ENCODE measurements at places on chromosomes 3 and 15. TPM values are rescaled to one million over a fixed set of nuclear protein-coding genes. Genes with fewer than 3 reads are reported as not detected.
A peak's percentile ranks its signal among the peaks of the same experiment; 100 is the strongest.

DNA sequence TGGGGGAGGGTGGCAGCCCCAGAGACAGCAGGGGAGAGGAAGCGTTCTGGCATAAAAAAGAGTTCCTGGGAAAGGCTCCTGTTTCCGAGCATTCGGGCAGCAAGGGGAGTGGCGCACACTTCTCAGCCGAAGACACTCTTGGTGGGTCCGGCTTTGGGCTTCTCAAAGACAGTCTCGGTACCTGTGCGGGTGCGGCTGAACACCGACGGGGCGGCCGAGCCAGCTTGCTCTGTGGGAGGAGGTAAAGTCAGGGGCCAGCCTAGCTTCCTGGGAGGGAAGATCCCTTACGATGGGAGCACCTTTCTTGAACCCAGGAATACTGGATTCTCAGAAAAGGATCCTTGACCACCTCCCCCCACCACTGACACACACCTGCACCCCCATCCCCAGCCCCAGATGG lies 1.6 kb downstream of the MUSTN1 start:
- no peak for DNase-seq

Gene MAGEF1
- total RNA-seq: 19.0 TPM

DNA sequence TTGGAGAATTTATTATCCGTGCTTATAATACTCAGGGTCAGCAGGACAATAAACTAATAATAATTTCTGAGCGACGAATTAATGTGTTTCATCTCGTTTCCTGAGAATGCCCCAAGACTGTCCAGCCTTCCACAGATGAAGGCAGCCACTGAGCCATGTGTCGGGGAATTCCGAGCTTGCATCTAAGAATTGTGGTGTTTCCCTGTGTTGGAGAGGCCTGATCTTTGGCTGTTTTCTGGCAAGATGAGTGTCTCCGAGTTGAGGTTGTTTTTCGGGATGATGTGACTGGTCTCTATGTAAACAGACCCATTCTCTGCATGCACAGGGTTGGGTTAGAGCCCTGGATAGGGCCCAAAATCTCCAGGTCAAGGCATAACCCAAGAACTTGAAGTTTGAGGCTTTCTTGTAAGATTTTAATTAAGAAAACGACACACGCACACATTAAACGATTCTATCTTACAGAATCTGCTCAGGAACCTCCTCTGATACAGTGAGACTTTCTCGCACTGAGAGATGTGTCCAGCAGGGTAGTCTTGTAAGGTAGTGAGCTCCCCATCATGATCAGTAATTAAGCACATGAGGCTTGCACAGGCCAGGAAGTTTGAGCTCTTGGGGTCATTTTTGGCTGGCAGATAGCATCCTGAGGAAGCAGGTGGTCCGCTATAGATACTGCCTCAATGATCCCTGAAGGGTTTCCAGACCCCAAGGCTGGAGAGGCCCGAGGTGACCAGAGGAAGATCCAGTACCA lies 14.4 kb downstream of the FGD5 start:
- DNase-seq: no peak

DNA sequence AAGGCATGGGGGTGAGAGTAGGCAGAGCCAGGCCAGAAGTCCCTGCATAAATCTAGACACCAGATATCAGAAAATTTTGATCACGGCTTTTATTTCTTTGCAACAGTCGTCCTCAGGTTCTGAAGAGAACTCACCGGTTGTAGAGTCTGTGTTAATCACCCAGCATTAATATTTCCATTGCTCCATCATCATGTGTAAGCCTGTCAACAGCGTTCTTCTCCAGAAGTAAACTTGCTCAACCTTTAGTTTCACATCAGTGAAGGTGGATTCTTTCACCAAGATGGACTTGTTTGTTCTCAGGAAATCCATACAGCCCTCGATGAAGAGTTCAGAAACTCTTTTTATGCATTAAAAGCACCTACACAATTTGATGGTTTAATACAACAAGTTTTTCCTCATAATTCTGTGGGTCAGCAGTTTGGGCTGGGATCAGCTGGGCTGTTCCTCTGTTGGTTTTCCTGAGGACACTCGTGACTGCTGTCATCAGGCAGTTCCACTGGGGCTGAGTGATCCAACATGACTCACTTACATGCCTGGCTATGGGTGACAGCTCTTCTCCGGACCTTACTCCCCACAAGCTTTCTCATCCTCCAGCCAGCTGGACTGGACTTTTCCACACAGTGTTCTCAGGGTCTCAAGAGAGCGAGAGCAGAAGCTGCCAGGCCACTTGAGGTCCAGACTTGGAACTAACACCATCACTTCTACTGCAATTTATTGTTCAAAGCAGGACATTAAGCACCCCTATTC lies 303.4 kb downstream of the ZNF621 start:
- DNase-seq: peak; percentile 76

Gene HRG
- under 0.01 TPM for total RNA-seq

DNA sequence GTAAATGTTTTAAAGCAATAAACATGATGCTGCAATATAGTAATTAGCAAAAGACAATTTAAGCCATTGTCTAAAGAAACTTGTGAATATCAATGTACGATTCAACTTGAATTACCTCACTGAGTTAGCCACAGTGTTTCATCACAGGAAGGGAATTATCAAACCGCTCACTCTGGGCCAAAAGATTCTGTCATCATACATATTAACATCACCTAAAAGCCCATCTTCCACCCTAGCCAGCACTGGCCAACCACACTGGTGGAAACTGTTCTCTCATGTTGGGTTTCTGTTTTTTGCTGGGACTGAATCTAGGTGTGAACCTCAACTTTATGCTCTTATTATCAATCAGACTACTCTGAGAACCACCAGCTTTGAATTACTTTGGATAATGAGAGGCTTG lies 497.7 kb upstream of the THBS1 start:
- peak; percentile 64 for DNase-seq

GRCh38 chr3:122793568-122794416 lies at the start of gene HSPBAP1:
TSS of gene HSPBAP1 (minus strand) at chr3:122793831. CDS start at chr3:122793680, 151 bp downstream.
- DNase-seq: peak; percentile 92

Gene ST3GAL6
- 3.5 TPM for total RNA-seq

GRCh38 chr15:23854203-23854911 lies 167.3 kb upstream of the NDN start:
- no peak for DNase-seq

GRCh38 chr15:89490814-89491315 lies 5.5 kb downstream of the RHCG start:
- no peak for DNase-seq

DNA sequence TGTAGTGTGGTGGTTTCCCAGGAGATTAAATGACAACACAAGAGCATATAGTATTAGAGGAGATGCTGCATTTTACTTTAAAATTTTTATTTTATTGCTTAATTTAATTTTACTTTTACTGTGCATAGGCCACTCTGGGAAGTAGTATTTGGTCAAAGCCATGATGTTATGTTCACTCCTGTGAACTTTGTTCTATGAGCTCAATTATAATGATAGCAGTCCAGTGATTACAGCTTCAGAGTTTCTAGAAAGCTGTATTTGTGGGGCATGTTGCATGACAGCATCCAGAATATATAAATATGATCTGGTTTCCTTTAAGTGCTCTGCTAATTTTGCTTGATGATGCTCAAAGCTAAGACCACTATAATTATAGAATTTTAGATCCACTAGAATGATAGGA lies 338.6 kb downstream of the NSUN3 start:
- no peak for DNase-seq

- peak; percentile 9 for DNase-seq
Observed at GRCh38 chr3:3799173-3800079, at the start of gene LRRN1. TSS of gene LRRN1 (plus strand) at chr3:3799431. CDS start at chr3:3844642, 45,211 bp downstream.

Gene KIF9
- 5.6 TPM for total RNA-seq

GRCh38 chr3:190497811-190498210 lies 16.1 kb upstream of the IL1RAP start:
- DNase-seq: peak; percentile 52

DNA sequence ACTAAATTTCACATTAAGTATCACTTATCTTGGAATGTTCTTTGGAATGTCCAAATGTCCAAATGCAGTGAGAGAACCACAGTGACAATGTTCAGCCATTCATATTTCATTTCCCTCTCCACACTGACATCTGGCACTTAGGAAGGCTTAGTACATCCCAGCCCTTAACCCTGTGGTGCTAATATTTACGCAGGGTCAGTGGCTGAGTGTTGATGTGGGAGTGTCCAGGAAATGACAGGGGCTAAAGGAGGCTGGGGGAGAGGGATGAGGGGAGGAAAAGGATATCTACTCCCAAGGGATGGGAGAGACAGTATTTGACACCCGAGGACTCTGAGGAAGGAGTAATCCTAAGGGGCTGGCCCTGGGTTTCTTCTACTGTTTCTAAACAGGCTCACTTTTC lies 14.1 kb upstream of the CCR4 start:
- DNase-seq: no peak

- peak; percentile 29 for DNase-seq
Observed at GRCh38 chr3:86958534-86958933, 32.4 kb downstream of the VGLL3 start.

Gene LMAN1L
- not detected for total RNA-seq

- no peak for DNase-seq
Observed at GRCh38 chr3:184805351-184806038, 6.5 kb upstream of the VPS8 start.

DNA sequence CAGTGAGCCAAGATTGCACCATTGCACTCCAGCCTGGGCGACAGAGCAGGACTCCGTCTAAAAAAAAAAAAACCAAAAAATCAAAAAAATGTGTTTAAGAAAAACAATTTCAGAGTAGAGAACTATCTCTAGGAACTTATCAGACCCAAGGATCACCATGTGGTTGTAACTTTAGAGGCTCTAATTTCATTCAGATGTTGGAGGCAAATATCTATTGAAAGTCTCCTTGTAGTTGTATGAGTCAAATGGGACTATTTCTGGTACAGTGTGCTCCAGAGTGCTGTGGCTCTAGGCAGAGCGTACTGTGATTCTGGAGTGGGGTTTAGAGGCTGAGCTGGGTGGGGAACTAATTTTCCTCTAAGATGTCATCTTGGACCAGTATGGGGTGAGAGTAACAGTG lies 398.7 kb downstream of the SHQ1 start:
- no peak for DNase-seq

- no peak for DNase-seq
Observed at GRCh38 chr3:70110066-70110465, 110.5 kb downstream of the SAMMSON start.

Gene LDHAL6B
- total RNA-seq: not detected

GRCh38 chr3:143349455-143349854 lies 229.9 kb downstream of the CHST2 start:
- DNase-seq: no peak

Gene MKRN3
- not detected for total RNA-seq

GRCh38 chr3:95514260-95514659 lies 1300.1 kb upstream of the EPHA6 start:
- DNase-seq: no peak

- DNase-seq: no peak
Observed at GRCh38 chr3:14433106-14433505, 30.7 kb downstream of the SLC6A6 start.

Gene GPR149
- total RNA-seq: not detected

GRCh38 chr15:42503825-42504224 lies 8.4 kb downstream of the SNAP23 start:
- DNase-seq: no peak

GRCh38 chr3:55564726-55565125 lies 77.6 kb upstream of the WNT5A start:
- no peak for DNase-seq

DNA sequence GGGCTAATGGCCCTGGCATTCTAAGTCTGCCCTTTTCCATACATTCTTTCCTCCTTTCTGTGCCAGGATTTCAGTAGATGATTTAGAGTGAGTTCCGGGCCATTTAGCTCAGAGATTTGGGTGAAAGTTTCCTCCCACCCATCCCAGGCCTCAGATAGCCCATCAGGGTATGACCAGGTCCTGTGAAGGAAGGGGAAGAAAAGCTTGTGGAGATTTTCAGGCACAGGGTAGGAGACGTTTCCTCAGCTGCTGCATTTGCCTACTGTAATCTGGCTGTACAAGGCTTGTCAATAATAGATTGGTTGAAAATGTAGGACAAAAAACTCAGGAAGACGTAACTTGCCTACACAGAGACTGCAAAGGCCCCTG lies 63.2 kb upstream of the BCL6 start:
- no peak for DNase-seq

DNA sequence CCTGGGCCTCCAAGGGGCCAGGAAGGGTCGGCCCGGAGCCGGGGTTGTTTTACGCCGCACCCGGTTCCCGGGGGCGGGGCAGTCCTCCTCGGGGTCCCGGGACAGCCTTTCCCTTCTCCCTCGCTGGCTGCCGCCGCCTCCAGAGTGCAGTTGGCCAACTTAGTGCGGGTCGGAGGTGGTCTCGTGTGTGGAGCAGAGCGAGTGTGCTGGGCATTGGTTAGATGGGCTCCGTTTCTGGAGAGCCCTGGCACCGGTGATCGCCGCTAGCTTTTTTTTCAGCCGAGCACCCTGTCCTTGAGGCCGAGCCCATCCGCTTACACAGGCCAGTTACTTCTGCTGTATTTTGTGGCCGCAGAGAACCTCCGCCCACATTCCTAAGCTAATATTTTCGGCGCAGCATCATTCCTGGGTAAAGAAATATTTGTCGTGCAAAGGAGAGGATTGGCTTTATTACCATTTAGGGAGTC lies 585 bp downstream of the KIF23 start:
- DNase-seq: peak; percentile 84

Gene EXD1
- not detected for total RNA-seq

- DNase-seq: peak; percentile 26
Observed at GRCh38 chr15:42908538-42908937, 12.0 kb downstream of the TTBK2 start.

GRCh38 chr3:119352863-119353527 lies 58.8 kb downstream of the ARHGAP31 start:
- DNase-seq: peak; percentile 11

Gene CD80
- not detected for total RNA-seq

Gene EIF2B5
- 24.5 TPM for total RNA-seq
